ENCODE measurements at places on chromosomes 5 and 9. TPM values are rescaled to one million over a fixed set of nuclear protein-coding genes. Genes with fewer than 3 reads are reported as not detected.

Gene INSL6
- total RNA-seq, result not detected

Gene MVB12B
- 17.9 TPM for total RNA-seq

Gene TSLP
- 1.3 TPM for total RNA-seq

Gene VLDLR
- total RNA-seq, result 26.3 TPM

Gene IL9
- total RNA-seq, result not detected

Gene GLRA1
- total RNA-seq, result not detected

Gene PKD2L2
- total RNA-seq, result 0.15 TPM

Gene FCN2
- total RNA-seq, result not detected

Gene LHFPL2
- total RNA-seq, result 38.3 TPM

Gene SOHLH1
- total RNA-seq, result not detected

Gene PCDHGA3
- 1.3 TPM for total RNA-seq

Gene PRDM9
- not detected for total RNA-seq

Gene LCN1
- total RNA-seq, result not detected

Gene LIX1
- 0.67 TPM for total RNA-seq

Gene KDM4C
- total RNA-seq, result 65.2 TPM

Gene SLC9A3
- total RNA-seq, result 2.7 TPM

Gene HTR4
- total RNA-seq, result 1.0 TPM

Gene ACSL6
- 1.7 TPM for total RNA-seq

Gene IRGM
- not detected for total RNA-seq

Gene LOX
- total RNA-seq, result 2.8 TPM

Gene ARL15
- 18.2 TPM for total RNA-seq

Gene PCDHB3
- 0.78 TPM for total RNA-seq

Gene CCL28
- 2.6 TPM for total RNA-seq

Gene EQTN
- not detected for total RNA-seq

Gene EMB
- total RNA-seq, result 8.4 TPM

Gene PCDHGA5
- total RNA-seq, result 5.9 TPM

Gene NDUFB6
- 47.8 TPM for total RNA-seq
